ENCODE measurements at places on chromosomes 7 and 10.

DNA sequence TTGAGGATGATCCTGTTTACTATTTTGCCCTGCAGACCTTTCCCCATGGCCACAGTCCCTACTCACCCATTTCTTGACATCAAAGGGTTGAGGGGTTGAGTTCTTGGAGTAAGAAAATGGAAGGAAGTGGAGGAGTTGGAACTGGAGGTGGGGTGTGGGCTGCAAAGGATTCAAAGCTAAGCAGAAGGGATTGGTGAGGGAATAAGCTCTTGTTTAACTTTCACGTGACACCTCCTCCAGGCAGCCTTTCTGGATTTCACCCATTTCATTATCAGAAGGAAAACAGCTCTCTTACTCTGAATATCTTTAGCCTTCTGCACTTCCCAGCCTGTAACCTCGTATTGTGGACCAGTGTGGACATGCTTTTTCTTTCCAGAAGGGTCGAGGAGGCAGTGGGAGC, 13.7 kb downstream of the MOSPD3 start:
- DNase-seq: no peak

DNA sequence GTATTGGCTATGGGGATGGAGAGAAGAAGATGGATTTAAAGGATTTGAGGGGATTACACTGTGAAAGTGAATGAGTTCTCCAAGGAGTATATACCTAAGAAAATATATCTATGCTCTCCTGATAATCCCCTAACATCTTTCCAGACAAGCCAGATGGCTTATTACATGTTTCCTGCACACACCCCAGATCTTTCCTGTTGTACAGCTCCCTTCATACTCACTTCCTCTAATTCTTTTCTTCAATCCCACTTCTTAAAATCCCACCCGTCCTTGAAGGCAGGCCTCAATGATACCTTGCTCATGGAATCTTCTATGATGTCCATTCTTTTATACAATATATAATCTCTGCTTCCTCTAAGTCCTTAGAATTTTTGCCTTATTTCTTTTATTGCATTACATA, 317.2 kb upstream of the DGKB start:
- peak; percentile 98 for DNase-seq

DNA sequence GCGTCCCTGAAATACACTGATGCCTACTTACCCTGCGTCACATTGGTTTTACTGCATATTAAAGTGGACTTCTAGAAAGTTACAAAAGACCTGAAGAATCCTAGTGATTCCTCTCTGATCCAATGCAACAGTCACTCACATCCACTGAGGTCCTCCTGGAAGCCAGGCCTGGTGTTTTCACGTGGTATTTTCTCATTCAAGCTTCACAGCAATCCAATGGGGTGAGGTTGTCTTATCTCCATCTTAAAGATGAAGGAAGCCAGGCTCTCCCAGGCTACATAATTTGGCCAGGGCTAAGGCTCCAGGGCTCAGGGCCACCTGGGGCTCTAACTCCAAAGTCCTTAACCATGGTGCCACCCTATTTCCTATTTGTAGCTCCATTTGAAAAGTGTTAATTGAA, 126.3 kb upstream of the SFMBT2 start:
- no peak for DNase-seq

GRCh38 chr7:153902862-153903261, 149.3 kb upstream of the DPP6 start:
- no peak for DNase-seq

DNA sequence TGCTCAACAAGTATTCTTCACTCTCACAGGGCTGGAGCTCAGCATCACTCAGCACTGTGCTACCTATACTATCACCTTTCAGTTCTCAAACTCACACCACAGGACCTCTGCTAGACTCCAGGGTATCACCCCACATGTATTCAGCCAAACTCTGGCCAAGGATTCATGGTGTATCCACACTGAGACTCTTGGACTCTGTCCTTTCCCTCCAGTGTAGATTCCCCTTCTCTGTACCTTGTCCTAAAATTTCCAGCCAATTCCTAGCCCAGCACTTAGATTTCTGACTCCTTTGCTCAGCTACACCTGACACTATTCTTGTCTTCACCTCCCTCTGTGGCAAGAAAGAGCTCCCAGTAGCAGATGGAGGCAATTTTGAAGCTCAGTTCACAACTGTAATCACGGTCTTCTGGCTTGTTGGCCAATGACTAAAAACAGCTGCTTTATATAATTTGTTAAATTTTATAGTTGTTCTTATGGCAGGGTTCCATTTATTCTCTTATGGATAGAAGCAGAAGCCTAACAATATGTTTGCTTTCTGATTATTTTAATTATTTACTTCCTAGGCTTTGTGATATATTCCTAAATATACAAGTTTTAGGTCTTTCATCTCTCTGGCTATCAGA, 258.8 kb downstream of the THSD7A start:
- no peak for DNase-seq

DNA sequence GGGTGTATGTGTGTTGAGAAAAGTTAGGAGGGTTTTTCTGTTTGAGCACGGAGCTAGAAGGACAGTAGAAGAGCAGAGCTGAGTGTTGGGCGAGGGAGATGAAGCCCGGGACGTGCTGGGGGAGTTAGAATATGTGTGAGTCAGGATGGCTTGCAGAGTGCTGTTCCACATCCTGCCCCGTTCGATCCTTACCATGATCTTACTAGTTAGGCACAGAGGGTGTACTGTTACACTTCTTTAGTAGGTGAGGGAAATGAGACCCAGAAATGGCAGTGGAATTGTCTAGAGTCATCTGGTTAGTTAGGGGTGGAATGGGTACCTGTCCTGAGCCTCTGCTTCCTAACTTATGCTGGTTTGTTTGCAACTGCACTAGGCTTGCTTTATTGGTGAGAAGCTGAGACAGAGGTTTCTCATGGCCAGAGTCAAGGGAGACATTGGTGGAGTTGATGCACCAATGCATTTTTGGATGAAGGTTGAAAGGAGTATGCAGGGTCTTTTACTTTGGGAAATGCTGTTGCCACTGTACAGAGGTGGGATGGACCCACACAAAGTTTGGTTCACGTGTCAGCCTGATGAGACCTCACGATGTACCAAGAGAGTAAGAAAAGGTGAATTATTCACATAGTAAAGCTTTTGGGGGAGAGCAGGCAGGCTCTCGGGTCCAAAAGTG, 42.4 kb downstream of the CCNY start:
- DNase-seq: no peak

GRCh38 chr7:86469680-86470295, 173.9 kb upstream of the GRM3 start:
- peak; percentile 93 for DNase-seq

- DNase-seq: no peak
Measured at GRCh38 chr7:159001811-159002210, 142.9 kb downstream of the VIPR2 start.
